Regular cardiac myocyte (primary cell): ENCODE measurements at places on chromosomes 16 and 17. TPM values are rescaled to one million over a fixed set of nuclear protein-coding genes. Genes with fewer than 3 reads are reported as not detected.

The SLC4A1 gene
- total RNA-seq = not detected in 2 replicates

The TBX4 gene
- total RNA-seq = under 0.01 TPM in 1 of 2 replicates, not detected in the other

The SOX9 gene
- 2.8 and 3.8 TPM in 2 replicates for total RNA-seq

The NPIPA3 gene
- total RNA-seq = not detected in 2 replicates

The BAIAP3 gene
- total RNA-seq = 0.38 and 0.56 TPM in 2 replicates

The HSPB9 gene
- total RNA-seq = not detected in 2 replicates

The COPRS gene
- 121 and 180 TPM in 2 replicates for total RNA-seq

The EPOP gene
- total RNA-seq = 1.1 and 1.5 TPM in 2 replicates

The GNGT2 gene
- total RNA-seq = 0.38 and 0.56 TPM in 2 replicates

The EMC6 gene
- total RNA-seq = 14.7 and 36.8 TPM in 2 replicates

The RASL10B gene
- 1.2 and 3.9 TPM in 2 replicates for total RNA-seq

The CA7 gene
- total RNA-seq = not detected in 2 replicates

The TOP2A gene
- total RNA-seq = 17.5 and 163 TPM in 2 replicates

The KCNAB3 gene
- 0.58 and 0.85 TPM in 2 replicates for total RNA-seq

The GRIN2A gene
- total RNA-seq = under 0.01 and 0.28 TPM in 2 replicates

The YBX2 gene
- 0.56 TPM in 1 of 2 replicates, not detected in the other for total RNA-seq

The PRSS22 gene
- total RNA-seq = under 0.01 TPM in 1 of 2 replicates, not detected in the other

The SCGB1C2 gene
- not detected in 2 replicates for total RNA-seq
